ENCODE measurements at places on chromosomes 2 and 18.

DNA sequence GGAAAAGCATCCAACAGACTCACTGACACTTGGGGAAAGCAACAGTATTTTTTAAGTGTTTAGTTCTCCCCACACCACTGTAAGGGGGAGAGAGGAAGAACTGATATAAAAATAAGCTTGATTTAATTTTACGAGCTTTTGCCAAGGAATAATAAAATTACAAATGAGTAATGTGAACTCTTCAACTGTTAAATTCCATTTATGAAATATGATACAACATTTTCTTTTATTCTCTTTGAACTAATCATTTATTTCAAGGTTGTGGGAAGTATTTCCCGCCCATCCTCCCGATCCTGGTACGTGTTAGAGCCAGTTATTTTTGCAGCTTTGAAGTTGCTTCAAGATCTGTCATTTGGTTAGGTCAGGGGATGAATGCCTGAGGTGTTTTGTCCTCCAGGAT lies 35.2 kb downstream of the WDPCP start:
- DNase-seq, result no peak

- no peak for DNase-seq
Observed at GRCh38 chr2:41880561-41881243, 167.1 kb upstream of the PKDCC start.

GRCh38 chr18:10017043-10017442 lies 103.2 kb downstream of the VAPA start:
- DNase-seq, result no peak

DNA sequence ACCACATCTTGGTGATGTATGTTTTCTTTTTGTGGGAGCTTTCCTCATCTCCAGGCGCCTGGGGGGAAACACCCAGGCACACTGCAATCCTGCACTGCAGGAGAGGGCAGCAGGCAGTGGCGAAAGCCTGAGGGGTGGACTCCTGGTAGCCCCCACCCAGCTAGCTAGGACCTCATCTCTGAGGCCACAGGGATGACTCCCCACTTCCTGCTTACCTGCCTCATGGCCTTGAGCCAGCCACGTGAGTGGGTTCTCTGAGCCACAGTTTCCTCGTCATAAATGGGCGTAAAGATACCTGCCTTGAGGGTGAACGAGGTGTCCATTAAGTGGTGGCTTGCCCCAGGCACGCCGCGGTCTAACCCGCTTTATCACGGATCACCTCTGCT lies 19.1 kb downstream of the TRAF3IP1 start:
- no peak for DNase-seq

GRCh38 chr2:10817413-10817812 lies 4.8 kb upstream of the PDIA6 start:
- DNase-seq, result peak; percentile 20

DNA sequence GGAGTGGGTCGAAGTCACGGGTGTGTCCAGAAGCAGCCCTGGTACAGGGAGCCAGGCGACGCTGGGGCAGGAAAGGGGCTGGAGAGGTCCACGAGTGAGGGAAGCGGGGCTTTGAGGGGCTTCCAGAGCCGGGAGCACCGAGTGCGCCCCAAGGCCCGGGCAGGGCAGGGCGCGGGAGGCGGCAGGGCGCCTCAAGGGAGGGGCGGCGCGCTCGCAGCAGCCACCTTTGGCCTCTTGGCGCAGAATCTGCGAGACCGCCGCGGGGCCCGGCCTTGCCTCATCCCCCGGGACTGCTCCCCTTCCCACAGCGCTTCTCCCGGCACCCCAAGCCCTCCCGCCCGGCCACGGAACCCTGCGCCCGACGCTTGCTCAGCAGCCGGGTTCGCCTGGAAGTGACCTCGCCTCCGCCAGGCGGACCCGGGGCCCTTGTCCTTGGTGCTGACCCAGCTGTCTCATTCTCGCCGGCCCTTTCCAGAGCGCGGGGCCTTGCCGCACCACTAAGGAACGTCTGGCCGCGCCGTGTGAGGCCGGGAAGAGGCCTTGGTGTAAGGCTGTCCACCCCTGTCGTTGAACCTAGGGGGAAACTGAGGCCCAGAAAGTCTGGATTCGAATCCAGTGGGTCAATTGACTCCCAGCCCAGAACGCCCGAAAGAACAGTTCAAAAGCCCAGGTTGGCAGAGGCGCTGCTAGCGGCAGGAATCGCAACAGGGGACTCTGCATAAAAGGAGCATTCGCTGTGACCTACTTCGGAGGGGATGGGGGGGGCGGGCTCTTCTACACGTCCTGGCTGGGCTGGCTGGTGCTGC lies 584 bp upstream of the DNER start:
- no peak for DNase-seq

GRCh38 chr2:217912098-217913024 lies 90.4 kb downstream of the TNS1 start:
- no peak for DNase-seq

DNA sequence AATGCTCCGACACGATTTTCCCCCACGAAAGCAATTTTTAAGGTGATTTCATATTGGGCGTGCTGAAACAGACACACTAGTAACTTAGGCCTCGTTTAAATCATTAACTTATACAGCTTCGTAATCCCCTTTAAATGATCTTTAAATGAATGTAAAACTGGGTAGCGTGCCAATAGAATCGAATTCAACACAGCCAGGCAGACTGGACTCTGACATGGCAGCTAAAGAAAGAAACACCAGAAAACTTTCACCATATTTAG lies 2.4 kb upstream of the ID2 start:
- DNase-seq, result no peak

- DNase-seq, result no peak
Observed at GRCh38 chr2:196376984-196377877, 205.9 kb upstream of the STK17B start.

- DNase-seq, result no peak
Observed at GRCh38 chr2:40095000-40095399, 315.9 kb upstream of the THUMPD2 start.

DNA sequence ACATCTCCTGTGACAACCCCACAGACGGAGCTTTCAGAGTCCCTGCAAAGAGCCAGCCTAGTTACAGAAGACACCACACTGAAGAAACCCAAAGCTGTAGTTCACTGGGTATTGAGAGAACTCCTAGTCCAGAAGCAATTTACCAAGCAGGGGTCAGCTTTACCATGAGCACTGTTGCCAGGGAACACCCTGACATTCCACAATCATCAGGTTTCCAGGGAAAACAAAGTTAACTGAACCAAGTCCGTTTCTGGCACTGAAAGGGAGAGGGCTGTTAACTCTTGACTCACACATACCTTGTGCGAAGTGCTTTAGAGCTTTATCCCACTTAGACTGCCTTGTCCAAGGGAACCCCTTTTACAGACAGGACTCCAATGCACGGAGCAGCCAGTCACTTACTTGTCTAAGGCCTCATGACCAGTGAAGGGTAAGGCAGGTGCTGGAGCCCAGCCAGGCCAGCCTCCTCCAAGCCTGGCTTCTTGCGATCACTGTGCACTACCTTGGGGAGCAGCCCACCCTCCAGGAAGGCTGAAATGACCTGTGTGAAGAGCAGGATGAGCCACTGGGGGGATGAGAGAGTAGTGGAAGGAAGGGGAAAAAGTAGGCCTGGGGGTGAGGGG lies 53.9 kb downstream of the REEP1 start:
- no peak for DNase-seq

GRCh38 chr2:157857881-157858280 lies 18.2 kb downstream of the ACVR1 start:
- DNase-seq, result no peak

- DNase-seq, result peak; percentile 67
Observed at GRCh38 chr2:218995972-218996711, 2.9 kb upstream of the CRYBA2 start.

DNA sequence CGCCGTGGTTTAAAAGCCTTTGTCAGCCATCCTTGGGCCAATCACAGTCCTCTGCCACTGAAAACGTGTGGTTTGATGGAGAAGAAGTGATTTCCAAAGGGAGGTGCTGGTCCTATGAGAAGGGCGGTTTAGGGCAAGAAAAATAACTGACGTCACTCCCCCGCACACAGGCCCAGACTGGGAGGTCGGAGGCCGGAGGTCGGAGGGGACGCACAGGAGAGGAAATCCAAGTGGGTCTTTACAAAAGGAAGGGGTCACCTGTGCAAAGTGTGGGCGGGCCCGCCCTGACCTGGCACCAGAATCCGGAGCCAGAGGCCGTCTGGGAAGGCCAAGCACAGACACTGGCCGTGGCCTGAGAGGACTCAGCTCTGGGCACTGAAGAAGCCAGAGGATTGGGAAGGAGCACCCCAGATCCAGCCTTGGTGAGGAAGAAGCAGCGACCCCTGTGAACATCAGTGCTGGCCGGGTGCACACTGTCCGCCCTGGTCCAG lies 18.0 kb upstream of the KCNG2 start:
- DNase-seq, result no peak

DNA sequence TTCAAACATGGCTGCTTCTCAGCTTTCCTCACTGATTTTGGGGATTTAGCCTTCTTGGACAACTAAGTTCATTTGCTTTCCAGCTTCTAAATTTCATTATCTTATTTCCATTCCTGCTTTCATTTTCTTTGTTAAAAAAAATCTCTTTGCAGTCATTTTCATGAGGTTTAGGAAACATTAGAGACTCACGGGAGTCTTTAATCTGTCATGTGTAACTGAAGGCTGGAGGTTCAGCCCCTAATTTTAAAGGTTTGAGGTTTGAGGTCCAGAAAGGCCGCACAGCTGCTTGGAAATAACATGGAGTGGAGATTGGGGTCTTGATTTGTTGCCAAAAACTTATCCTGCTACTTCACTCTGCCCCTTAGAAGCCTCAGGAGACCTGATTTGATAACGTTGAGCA lies 30.3 kb downstream of the PROKR1 start:
- DNase-seq, result no peak
